ENCODE measurements at places on chromosomes 11 and 22. TPM values are rescaled to one million over a fixed set of nuclear protein-coding genes. Genes with fewer than 3 reads are reported as not detected.
A peak's percentile ranks its signal among the peaks of the same experiment; 100 is the strongest.

GRCh38 chr11:95716266-95716665, 73.3 kb downstream of the FAM76B start:
- H3K27ac ChIP-seq, result peak overlapping the region; percentile 9
- H3K27me3 ChIP-seq, result no peaks in the 10 kb centered on the region
- DNase-seq, result no peak
- H3K4me1 ChIP-seq, result peaks cover 35% of the 10 kb centered on the region
- H3K36me3 ChIP-seq, result no peaks in the 10 kb centered on the region

- no peaks in the 10 kb centered on the region for H3K36me3 ChIP-seq
- H3K4me3 ChIP-seq, result no peak overlapping the region
- peaks cover 17% of the 10 kb centered on the region for H3K27me3 ChIP-seq
- H3K27ac ChIP-seq, result no peak overlapping the region
Observed at GRCh38 chr11:4194889-4195288, 100.3 kb downstream of the RRM1 start.

GRCh38 chr11:46671958-46672315, 28.5 kb downstream of the ARHGAP1 start:
- DNase-seq, result no peak
- H3K4me1 ChIP-seq, result peaks cover 78% of the 10 kb centered on the region
- H3K27ac ChIP-seq, result peak overlapping the region; percentile 94

DNA sequence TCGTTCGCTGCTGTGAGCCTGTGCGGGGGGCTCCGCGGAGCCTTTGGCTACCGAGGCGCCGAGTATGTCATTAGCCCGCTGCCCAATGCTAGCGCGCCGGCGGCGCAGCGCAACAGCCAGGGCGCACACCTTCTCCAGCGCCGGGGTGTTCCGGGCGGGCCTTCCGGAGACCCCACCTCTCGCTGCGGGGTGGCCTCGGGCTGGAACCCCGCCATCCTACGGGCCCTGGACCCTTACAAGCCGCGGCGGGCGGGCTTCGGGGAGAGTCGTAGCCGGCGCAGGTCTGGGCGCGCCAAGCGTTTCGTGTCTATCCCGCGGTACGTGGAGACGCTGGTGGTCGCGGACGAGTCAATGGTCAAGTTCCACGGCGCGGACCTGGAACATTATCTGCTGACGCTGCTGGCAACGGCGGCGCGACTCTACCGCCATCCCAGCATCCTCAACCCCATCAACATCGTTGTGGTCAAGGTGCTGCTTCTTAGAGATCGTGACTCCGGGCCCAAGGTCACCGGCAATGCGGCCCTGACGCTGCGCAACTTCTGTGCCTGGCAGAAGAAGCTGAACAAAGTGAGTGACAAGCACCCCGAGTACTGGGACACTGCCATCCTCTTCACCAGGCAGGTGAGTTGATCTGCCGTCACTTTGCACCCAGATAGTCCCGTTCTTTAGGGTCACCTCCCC, 1.0 kb downstream of the ADAMTS15 start:
- no peak overlapping the region for H3K27ac ChIP-seq
- peaks cover 10% of the 10 kb centered on the region for H3K4me1 ChIP-seq
- H3K36me3 ChIP-seq, result no peaks in the 10 kb centered on the region
- DNase-seq, result no peak
- H3K27me3 ChIP-seq, result peaks cover 62% of the 10 kb centered on the region

- no peak overlapping the region for H3K4me3 ChIP-seq
- H3K27me3 ChIP-seq, result no peaks in the 10 kb centered on the region
- H3K36me3 ChIP-seq, result no peaks in the 10 kb centered on the region
- peaks cover 4% of the 10 kb centered on the region for H3K4me1 ChIP-seq
Observed at GRCh38 chr11:66951927-66952337, 6.3 kb downstream of the PC start.

DNA sequence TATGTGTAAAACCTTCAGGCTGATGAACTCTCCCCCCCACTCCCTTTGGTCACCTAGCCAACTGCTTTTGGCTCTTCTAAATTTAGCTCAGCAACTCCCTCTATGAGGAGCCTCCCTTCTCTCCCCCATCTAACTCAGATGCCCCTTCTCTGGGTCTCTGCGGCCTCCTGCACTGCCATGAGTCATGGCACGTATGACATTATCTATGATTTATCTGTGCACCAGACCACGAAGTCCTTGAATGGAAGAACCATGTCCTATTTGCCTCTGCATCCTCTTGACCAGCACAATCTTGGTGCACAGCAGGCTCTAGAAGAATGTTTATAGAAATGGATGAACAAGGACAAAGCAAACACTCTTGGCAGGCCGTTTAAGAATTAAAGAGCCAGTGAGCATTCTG, 46.0 kb downstream of the RPL27A start:
- no peak for DNase-seq
- H3K4me3 ChIP-seq, result no peak overlapping the region
- peaks cover 4% of the 10 kb centered on the region for H3K27me3 ChIP-seq
- no peaks in the 10 kb centered on the region for H3K4me1 ChIP-seq

Gene GP1BB
- not detected for total RNA-seq

Gene PRR5L
- 7.3 TPM for total RNA-seq

Gene MTMR3
- 24.3 TPM for total RNA-seq
